RWPE2 (cell line): ENCODE measurements at places on chromosomes 3 and 15.

DNA sequence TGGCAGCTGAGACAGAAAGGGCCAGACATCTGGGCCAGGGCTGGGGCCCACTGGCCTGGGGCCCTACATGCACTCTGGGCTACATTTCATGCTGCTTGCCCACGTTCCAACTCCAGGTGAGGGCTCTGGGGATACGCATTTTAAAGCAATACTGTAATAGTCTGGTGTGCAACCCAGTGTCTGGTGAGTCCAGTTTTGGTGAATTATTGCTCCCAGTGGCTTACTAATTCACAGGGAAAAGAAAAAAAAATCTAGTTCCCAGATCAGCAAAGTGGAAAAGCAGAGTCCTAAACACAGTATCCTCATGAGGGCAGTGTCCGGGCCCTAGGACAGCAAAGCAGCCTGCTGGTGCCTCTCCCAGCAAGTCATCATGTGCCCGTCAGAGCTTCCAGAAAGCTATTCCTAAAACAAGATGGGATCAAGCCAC, 82.4 kb downstream of the CCNL1 start:
- no peak for DNase-seq

DNA sequence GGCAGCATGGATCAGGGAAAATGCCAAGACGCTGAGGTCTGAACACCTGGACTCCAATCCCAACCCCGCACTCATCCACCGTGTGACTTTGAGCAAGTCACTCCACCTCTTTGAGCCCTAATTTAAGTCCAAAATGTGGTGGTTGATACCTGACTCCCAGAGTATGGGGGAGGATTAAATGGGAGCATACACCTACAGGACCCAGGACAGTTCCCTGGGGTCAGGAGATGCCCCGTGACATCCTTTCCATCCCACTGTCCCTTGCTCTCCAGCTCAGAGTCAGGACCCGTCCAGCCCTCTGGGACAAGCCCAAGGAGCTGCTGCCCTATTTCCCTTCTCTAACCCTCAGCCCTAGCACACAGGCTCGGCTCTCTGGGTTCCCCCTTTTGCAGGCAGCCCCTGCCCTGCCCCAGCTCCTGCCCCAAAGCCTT, 276.4 kb downstream of the XXYLT1 start:
- no peak for DNase-seq

DNA sequence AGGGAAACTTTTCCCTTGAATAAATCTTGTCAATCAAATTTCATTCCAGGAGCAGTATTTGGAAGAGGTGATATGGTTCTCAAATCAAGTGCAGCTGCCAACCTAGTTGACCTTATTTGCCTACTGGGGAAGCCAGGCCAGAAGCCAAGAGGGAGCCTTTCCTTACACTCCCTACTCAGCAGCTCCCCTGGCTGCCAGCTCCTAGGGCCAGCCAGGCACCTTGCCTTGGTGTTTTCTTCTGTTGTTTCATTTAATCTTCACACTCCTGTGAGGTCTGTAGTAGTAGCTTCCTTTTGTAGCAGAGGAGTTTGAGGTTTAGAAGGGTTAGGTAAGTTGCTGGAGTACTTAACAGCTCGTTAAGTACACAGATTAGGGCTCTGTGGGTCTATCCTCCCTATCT, 22.6 kb downstream of the MKRN2OS start:
- DNase-seq: no peak

DNA sequence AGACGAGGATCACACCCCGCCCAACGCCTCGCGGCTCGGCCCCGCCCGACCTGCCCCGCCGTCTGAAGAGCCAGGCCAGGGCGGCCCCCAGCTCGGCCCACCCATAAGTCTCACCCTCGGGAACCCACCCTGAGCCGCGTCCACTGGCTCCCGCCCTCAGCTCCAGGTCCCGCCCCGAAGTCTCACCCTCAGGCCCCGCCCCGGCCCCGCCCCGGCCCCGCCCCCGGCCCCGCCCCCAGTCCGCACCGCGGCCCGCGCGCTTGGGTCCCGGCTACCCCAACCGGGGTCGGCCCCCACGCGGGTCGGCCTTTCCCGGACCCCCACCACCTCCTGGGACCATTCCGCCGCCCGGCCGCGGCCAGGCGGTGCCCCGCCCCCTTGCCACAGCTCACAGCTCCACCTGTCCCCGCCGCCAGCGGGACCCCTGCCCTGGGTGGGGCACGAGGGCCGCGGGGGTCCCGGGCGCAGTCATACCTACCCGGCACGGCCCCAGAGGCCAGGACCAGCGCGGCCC, 489 bp downstream of the CSPG5 start:
- no peak for DNase-seq

GRCh38 chr15:64755427-64755940, 19.9 kb downstream of the RBPMS2 start:
- no peak for DNase-seq

GRCh38 chr15:25967116-25967515, 104.0 kb upstream of the ATP10A start:
- DNase-seq: no peak
